Activated CD4-positive, alpha-beta T cell treated with anti-CD3 and anti-CD28 coated beads, Interleukin-2, amount 10 ng/mL, durations not matched to agents 24 days and 14 days (primary cell): ENCODE measurements at places on chromosomes 1 and 21.

- DNase-seq: no peak
These were observed 416.9 kb downstream of the ZP4 start for GRCh38 chr1:237473854-237474253.

DNA sequence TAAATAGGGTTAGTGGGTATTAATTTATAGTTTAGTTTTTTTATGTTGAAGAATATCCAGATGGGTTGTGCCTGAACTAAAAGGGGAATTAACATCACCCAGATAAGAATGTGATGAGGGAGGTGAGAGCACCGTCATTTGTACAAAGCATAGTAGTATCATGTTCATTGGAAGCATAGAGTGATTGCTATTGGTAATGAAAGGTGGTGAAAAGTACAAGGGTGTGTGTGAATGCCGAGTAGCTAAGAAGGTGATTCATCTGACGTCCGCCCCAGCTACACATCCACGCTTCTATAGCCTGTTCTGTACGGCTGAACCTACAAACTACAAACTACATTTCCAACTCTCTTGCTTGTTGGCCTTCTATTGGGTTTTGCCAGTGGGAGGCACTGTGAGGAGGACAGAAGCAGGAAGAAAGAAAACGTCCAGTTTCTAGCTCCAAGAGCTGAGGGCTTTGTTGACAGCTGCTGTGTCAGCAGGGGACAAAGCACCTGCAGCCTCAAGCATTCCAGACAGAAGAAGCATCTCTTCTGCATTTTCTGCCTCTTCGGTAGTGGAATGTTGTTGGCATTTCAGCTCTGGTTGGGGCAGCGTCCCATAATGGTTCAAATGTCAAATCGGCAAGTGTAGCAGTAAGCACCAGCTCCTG, 404.8 kb downstream of the KCTD3 start:
- no peak for DNase-seq

- no peak for DNase-seq
These were observed 23.7 kb upstream of the IL20 start for GRCh38 chr1:206841609-206842323.

DNA sequence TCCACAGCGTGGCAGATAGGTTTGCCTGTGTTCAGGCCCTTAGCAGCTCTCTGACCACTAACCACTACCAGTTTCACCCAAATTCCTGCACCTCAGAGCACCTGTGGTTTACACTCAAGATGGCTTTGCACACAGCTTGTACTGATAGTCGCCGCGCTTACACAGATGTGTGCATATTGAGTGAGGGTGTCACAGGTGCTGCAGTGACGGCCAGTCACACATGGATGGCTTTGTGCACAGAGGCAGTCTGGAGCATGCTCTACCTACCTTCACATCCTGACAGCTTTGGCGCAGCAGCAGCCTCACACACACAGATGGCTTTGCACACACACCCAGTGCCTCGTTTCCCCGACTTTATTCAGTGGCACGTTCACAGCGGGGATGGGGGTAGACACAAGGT, 7.5 kb downstream of the DMAP1 start:
- DNase-seq: no peak

DNA sequence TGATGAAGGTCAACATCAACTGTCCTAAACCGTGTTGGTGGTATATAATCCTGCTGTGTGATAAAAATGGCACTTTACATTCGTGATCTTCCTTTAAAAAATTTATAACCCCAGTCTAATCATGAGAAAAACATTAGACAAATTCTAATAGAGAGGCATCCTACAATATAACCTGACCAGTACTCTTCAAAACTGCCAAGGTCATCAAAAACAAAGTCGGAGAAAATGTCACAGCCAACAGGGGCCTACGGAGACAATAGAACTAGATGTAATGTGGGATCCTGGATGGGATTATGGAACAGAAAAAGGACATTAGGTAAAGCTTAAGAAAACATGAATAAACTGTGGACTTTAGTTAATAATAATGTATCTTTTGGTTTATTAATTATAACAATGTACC, 25.0 kb downstream of the CDKN2C start:
- DNase-seq: no peak

DNA sequence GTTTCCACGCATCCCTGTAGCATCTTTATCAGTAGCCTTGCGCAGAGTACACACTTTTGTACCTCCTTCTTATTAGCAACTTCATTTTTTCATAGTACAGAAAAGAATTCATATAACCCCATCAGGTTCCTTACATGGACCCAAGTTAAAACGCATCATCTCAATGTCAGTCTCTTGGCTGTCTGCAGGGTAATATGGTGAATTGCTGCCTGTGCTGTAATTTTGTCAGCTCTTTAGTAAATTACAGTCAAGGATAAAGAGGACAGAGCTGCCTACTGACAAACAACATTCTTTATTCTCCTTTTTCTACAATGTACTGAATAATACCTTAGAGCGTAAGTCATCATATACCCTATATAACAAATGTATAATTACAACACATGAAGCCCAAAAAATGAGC, 222.5 kb downstream of the MRPL39 start:
- no peak for DNase-seq

- DNase-seq: no peak
These were observed 11.2 kb upstream of the VWA5B1 start for GRCh38 chr1:20279509-20279908.

DNA sequence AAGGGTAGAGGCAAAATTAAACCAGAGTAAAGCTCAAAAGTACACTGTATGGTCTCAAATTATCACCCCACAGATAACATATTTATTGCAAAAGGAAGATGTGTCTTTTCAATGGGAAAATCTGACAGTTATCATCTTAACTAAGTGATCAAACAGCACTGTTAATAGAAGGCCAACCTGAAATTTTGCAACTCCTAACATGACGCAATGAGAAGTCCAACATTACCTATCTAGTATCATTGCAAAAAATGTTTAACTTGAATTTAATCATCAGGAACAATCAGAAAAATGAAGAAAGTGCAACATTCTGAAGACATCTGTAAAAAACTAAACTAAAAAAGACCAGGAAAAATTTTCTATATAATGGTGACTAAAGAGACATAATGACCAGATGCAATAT, 156.7 kb upstream of the POGK start:
- DNase-seq: no peak

DNA sequence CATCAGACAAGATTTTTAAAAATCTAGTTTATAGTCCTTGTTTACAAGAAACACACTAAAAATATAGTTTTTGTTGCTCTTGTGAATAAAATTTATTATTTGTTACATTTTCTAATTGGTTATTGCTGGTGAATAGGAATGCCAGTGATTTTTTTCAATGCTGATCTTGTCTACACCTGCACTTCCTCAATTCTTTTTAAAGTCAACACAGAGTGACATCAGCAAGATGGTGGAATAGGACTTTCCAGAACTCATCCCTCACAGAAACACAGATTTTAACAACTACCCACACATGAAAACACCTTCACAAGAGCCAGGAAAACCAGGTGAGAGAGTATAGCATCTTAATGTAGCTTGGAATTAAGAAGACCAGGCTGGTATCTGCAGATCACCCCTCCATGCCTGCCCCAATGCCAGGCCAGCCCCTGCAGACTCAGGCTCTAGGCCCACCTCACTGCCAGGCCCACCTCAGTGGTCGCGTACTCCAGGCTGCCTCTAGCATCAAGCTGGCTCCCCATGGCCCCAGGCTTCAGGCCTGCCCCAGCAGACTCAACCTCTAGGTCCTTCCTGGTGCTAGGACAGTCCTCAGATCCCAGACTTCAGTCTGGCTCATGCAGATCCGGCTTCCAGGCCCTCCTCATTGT, 117.6 kb downstream of the WDR3 start:
- no peak for DNase-seq
